Tibial nerve (tissue), 4 donors: ENCODE measurements at places on chromosomes 1 and 21.

DNA sequence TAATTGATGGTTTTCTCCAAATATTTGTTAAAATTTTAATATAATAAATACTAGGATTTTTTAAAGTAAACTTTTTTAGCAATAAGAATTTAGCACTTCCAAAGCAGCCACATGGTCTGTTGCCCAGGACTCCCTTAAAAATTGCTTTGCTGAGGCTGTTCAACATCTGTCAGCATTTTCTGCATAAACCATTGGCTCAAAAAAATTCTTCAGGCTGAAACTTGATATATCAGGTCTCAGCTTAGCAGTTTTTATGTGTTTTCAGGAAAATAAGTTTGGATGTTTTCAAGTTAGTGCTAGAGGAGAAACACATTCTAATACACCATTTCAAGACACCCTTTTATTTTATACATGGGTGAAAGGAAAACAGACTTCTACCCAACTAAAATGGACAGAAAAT is 69.1 kb upstream of the C1orf105 start:
- no peak for DNase-seq

GRCh38 chr1:182909578-182909977 is 43.4 kb downstream of the SHCBP1L start:
- no peak for DNase-seq

DNA sequence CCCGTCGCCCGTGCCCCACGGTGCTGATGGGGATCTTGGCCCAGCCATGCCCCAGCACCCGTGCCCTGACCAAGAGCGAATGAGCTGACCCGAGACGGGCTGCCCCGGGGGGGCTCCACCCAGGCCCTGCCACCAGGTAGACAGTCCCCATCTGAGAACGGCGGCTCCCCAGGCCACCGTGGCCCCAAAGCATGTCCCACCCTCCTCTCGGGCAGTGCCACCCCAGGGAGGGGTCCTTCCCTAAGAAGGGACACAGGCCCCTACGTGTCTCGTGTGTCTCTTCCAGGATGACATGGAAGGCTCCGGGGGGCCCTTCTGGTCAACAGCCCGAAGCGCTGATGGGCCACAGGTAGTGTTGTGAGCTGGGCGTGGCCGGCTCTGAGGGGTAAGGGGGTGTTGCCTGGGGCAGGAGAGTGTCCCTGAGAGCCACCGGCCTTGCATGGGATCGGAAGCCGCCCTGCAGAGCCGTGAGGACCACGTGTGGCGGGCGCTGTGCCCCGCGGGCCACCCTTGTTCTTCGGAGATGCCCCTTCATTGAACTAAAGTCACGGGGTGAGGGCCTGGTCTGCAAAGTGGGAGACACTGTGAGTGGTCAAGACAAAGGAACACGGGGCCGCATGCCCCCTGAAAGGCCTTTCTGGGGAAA is 55.0 kb downstream of the SLC19A1 start:
- no peak for DNase-seq

GRCh38 chr1:83701355-83701754 is 297.6 kb downstream of the TTLL7 start:
- DNase-seq, result no peak

DNA sequence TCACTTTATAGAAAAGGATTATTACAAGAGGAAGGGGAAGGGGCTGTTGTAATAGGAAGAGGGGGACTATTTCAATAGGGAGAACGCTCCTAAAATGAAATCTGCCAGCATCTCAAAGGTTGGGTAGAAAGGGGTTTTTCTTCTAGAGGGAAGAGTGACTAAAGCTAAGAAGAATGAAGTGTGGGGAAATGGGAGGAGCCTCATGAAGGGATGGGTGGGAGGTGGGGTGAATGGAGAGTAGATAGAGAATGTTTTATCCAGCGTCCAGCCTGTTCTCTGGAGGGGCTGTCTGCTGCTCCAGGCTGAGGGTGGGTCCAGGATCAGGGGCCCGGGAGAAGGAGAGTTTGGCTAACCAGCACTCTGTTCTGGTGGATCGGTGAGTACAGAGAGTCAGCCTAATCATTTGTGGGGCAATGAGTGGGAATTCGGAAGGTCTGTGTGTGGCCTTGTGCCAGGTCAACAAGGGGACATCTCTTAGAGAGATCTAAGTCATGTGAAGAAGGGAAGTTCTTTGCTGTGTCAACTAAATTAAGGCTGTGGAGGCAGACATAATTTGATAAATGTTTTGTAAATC is 25.2 kb downstream of the VN1R5 start:
- no peak for DNase-seq

DNA sequence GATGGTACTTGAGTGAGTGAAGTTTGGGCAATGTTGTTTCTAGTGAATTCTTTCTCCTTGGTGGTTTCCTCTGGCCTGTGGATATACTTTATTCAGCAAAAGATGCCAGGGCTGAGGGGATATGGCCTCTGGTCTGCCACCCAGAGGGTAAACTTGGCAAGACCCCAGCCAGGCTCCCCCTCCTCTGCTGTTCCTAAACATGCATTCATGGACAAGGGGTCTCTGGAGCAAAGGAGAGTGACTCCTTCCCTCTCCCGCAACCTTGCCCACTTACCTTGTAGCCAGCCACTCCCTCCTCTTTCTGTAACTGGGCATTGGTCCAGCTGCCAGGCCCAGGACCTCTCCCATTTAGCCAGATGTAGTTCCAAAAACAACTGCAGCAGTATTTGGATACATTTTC is 43.8 kb downstream of the RUNX3 start:
- DNase-seq, result no peak
